GM04504 (cell line): ENCODE measurements at places on chromosomes 2 and 18.

DNA sequence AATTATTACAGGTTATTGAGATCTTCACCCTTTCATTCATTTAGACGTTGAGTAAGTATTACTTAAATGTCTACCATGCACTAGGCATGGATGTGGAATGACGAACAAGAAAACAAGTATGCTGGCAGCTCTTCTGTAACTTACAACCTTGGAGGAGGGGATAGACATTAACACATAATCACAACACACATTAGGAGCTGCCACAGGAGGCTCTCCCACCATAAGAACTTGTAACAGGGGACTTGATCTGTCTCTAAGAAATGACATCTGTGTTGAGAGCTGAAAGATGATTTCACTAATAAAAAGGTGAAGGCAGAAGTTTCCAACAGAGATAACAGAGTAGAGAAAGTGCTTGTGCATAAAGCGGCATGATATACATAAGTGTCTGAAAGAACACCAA lies 384.7 kb upstream of the ZEB2 start:
- no peak for DNase-seq

GRCh38 chr18:63138436-63139340 lies 180.9 kb downstream of the BCL2 start:
- DNase-seq, result peak; percentile 11

GRCh38 chr2:227411990-227412350 lies 24.2 kb upstream of the SCYGR1 start:
- no peak for DNase-seq

DNA sequence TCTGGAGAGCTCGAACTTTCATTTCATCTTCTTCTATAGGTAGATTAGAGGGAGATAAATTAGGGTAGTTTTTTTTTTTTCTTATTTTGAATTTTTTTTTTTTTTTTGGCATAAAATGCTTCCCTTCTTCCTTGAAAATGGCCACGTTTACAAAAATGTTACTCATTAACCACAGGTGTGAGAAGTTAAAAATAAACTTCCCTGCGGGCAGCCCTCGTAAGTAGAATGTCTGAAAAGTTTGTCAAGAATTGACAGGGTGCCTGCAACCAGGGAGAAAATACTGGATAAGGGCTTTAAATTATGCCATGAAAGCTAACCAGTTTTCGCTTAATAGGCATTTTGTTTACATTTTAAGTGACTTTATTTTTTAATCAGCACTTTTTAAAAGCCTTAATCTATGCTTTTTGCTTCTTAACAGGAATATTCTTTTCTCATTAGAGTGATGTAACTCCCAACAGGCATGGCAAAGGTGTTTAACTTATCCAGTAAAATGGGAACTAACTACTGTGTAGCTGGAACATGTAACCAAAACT lies 4.2 kb upstream of the FN1 start:
- DNase-seq, result no peak

- DNase-seq, result no peak
These were observed 995 bp downstream of the TMEM127 start for GRCh38 chr2:96264656-96265348.

GRCh38 chr2:241011751-241012510 lies 13.5 kb downstream of the SNED1 start:
- DNase-seq, result no peak
